Stimulated activated CD4-positive, alpha-beta T cell treated with anti-CD3 and anti-CD28 coated beads, Interleukin-15, amount 100 ng/mL, for 24 hours (primary cell): ENCODE measurements at places on chromosomes 16 and 17.
A peak's percentile ranks its signal among the peaks of the same experiment; 100 is the strongest.

DNA sequence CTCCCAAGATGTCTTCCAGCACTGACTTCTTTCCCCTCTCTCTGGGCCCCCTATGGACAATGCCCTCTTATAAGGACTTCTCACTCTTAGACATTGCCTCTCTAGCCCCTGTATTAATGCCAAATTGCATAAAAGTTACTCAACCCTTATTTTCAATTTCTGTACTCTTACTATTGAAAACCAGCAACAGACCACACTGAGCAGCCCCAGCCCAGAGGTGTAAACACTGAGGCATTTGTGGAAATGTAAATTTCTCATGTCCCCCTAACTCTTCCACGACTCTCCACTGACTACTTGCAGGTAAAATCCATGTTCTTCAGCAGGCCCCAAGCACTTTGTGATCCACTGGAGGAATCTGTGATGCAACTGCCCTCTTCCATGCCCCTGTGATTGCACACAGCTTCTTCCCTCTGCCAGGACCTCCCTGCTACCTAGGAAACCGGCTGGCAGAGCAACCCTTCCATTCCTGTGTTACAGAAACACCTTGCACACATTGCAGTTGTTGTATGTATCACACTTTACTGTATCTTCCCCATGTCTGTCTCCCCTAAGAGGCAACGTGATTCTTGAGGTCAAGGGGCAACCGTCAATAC is 4.4 kb downstream of the N4BP1 start:
- DNase-seq = no peak

DNA sequence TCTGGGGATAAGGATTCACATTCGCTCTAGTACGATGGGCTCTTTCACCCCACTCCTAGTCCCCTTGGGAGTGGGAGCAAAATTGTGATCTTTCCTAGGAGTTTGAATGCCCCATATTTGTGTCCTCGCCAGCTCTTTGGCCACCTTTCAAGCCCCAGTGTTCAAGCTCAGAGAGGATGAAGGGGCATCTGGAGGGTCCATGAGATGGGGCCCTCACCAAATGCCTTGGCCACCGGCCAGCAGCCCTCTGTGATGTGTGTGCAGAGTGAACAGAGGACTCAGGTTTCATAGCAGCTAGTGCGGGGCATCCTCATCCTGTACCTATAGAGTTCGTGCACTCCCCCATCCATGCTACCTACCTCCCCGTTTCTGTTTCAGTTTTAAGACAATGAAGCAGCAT is 140.6 kb downstream of the RAB11FIP4 start:
- no peak for DNase-seq

- DNase-seq = no peak
Measured at GRCh38 chr16:84207879-84208278, 16.9 kb downstream of the ADAD2 start.

DNA sequence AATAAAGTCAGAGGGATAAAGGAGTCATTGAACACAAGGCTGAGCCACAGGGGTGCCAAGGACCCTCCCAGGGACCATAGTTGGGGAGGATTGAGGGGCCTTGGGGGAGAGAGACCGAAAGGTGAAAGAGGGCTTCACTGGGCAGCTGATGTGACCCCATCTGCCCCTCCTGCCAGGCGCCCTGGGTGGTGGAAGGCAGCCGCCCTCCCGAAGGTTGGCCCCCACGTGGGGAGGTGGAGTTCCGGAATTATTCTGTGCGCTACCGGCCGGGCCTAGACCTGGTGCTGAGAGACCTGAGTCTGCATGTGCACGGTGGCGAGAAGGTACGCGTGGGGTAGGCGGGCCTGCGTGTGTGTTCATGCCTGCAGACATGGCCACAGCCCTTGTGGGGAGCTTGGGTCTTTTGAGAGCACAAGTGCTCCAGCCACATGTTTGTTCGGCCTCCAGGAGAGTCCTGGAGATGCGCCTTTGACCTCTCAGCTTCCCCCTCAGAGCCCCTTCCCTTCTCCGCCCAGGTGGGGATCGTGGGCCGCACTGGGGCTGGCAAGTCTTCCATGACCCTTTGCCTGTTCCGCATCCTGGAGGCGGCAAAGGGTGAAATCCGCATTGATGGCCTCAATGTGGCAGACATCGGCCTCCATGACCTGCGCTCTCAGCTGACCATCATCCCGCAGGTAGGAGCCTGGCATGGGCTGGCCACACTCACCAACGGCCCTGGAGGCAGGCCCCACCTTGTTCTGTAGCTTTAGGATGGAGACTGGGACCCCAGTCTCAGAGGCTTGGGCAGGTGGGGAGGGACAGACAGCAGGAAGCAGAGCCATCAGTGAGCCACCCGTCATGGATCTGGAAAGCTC is 24.1 kb downstream of the ANKRD40 start:
- no peak for DNase-seq

DNA sequence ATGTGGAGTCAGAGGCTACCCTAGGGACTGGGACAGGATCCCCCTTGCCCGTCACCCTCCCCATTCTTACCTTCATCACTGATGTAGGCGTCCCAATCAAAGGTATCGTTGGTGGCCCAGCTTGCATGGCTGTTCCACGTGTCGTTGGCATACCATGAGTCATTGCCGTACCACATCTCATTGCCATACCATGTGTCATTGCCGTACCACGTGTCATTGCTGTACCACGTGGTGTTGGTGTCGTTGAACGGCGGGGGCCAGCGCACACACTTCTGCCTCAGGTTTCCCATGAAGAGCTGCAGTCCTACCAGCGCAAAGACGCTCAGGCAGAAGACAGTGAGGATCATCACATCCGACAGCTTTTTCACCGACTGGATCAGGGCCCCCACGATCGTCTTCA is 4.8 kb downstream of the SCN4A start:
- DNase-seq = peak; percentile 26
